Cortex of kidney (tissue), 1 donor: ENCODE measurements at places on chromosomes 4 and X.

- no peak for DNase-seq
Measured at GRCh38 chr4:158129694-158130093, 43.1 kb downstream of the GASK1B start.

- DNase-seq = no peak
Measured at GRCh38 chrX:22314692-22315091, 42.0 kb downstream of the CBLL2 start.

DNA sequence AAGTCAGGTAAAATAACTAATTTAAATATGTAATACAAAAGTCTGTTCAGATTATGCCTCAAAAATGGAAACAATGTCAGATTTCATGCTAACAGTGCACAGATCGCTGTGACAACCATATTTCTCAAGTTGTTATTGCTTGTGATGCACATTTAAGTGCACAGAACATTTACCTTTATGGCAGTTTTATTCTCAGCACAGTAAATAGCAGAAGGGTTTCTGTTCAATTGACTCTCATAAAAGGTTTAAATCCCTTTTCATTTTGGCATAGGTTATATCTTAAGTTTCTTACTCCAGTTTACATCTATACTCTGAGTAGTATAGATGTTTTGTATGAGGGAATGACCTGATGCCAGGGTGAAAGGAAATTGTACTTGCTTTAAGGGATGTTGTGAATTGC, 247.8 kb downstream of the FSTL5 start:
- no peak for DNase-seq

GRCh38 chr4:30769093-30769492, 48.9 kb downstream of the PCDH7 start:
- no peak for DNase-seq

DNA sequence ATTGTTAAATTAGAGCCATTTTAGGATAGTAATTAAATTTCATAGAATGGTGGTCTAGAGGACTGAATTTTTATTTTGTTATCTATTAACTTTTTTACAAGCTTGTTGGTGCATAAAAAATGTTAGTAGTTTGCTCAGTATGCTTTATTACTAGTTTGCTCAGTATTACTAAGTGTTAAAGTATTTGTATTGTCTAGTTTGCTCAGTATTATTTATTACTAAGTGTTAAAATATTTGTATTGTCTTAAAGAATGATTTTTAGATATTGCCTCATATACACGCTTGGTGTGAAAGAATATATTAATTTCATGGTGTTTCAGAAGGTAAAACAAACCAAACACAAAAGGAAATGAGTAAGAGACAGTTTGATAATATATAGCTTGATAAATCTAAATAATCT, 268.4 kb upstream of the MAGEB18 start:
- DNase-seq = no peak

DNA sequence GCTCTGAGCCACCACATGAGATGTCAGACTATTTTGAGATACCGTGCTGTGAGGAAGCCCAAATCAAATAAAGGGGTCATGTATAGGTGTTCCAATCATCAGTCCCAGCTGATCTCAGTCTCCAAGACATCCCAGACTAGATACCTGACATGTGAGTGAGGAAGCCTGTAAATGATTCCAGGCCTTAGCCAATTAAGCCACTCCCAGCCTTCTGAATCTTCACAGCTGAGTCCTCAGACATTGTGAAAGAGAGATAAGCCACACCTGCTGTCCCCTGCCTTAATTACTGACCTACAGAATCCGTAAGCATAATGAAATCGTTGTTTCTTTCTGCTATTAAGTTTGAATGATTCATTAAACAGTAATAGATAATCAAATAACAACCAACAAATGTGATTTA, 671.4 kb downstream of the ZNF674 start:
- DNase-seq = no peak

DNA sequence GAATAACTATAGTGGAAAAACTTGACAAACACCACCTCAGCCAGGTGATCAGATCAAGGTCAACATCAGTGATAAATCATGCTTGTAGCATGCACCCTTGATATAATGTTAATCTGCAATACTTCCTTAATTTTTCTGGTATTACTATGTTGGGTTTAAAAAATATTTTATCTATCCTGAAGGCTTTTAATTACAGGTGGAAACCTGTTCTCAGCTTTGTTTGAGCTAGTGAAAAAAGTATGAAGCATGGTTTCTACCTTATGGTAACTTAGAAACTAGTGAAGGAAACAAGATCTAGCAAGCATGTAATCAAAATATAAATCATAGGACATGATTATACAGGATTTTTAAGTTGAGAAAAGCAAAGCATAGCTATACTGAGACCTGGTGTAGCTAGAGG, 26.6 kb downstream of the MAOA start:
- no peak for DNase-seq

DNA sequence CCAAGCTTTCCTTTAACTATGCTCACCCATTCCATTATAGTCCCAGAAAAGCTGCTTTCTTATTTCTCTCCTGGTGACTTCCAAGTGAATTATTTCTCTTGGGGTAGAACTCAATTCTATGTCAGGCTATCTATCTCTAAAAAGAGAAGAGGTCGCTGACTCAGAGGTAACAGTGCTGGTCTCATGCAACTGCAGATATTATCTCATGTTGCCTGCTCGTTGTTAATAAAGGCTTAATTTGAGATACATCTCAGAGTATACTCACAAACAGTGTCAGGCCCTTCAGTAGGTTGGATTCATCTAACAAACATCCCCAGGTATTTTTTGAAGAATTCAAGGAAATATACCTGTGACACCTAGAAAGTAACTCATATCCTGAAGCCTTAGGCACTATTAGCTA, 2.7 kb downstream of the TMEM154 start:
- no peak for DNase-seq

- no peak for DNase-seq
Measured at GRCh38 chrX:56733459-56734046, 4.5 kb downstream of the NBDY start.

GRCh38 chrX:27598312-27598711, 8.2 kb downstream of the DCAF8L2 start:
- no peak for DNase-seq

- no peak for DNase-seq
Measured at GRCh38 chr4:16969696-16970135, 71.3 kb upstream of the LDB2 start.

DNA sequence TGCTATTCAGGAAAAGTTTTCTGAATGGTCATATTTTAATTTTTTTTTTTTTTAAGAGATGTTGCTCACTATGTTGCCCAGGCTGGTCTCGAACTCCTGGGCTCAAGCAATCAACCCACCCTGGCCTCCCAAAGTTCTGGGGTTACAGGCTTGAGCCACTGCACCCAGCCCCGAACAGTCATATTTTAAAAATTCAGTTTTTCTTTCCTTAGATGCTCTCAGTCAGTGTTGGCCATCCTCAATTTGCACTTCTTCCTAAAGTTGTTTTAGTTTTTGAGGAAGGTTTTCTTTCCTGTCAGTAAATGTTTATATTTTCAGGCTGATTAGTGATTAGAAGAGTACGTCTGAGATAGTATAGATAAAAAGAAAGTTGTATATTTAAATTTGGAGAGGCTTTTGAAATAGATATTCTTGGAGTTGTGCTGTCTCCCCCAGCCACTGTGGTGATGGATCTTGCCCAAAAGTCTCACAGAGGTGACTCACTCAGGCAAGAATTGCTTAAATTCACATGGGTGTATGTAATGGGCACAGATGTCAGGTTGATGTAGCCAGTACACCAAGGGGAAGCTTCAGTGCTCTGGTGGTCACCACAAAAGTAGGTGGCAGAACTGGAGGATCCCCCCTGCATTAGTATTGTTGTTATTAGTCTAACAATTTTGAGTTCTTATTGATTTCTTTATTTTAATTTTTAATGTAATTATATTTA, 72.2 kb upstream of the ELOVL6 start:
- DNase-seq = no peak

DNA sequence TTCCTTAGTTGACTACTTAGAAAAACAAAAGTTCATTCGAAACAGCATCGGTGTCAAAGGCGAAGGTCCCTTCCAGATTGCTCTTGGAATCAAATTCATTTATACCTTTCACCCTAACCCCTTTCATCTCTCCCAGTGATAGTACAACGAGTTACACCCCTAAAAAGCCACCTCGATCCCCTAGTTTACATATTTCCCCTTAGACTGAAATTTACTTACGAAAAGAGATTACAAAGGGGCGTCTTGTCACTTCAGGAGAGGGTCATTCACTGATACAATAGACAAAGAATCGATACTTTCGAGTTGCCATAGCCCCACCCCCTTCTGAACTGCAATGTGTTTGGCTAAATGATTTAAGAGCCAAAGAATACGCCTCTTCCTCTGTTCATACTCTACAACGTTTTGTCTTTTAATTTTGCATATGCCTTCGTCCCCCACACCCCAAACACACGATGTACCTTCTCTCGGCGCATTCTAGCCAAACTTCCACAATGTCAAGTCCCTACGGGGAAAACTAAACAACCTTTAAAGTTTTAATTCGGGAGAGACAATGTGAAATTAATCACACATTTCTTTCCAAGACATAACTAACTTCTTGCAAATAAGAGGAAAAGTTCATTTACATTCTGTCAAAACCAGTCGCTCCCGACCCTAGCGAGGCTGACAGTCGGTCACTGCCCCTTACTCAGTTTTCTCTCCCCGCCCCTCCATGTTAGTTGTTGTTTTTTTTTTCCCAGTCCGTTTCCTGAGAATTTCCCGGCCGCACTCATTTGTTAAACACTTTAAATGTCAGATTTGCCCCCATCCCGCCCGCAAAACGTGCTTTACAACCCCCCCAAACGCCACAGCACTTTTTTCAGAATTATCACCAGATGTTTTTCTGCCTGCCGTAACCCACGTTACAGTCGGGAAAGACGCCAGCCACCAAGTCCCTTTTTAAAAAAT, 88.6 kb downstream of the HPRT1 start:
- no peak for DNase-seq
